ENCODE measurements at places on chromosomes 3 and 15. TPM values are rescaled to one million over a fixed set of nuclear protein-coding genes. Genes with fewer than 3 reads are reported as not detected.

GRCh38 chr3:55704521-55704920, 217.4 kb upstream of the WNT5A start:
- H3K4me3 ChIP-seq, result no peak overlapping the region
- no peaks in the 10 kb centered on the region for H3K4me1 ChIP-seq
- no peak overlapping the region for H3K27ac ChIP-seq
- DNase-seq, result no peak
- H3K27me3 ChIP-seq, result peaks cover 1% of the 10 kb centered on the region
- no peaks in the 10 kb centered on the region for H3K36me3 ChIP-seq

GRCh38 chr3:187367561-187368103, 553 bp upstream of the RTP4 start:
- peaks cover 22% of the 10 kb centered on the region for H3K4me1 ChIP-seq
- peak overlapping the region; percentile 96 for H3K27ac ChIP-seq
- no peak for DNase-seq
- H3K4me3 ChIP-seq, result peak overlapping the region; percentile 97
- no peaks in the 10 kb centered on the region for H3K27me3 ChIP-seq

CNTN3 gene
- not detected for total RNA-seq

ADGRG7 gene
- total RNA-seq, result not detected

GRCh38 chr3:12948891-12949711, 107.7 kb upstream of the RPL32 start:
- H3K4me3 ChIP-seq, result no peak overlapping the region
- peaks cover 73% of the 10 kb centered on the region for H3K4me1 ChIP-seq
- peaks cover 52% of the 10 kb centered on the region for H3K36me3 ChIP-seq

LTF gene
- total RNA-seq, result not detected

CADM2 gene
- total RNA-seq, result not detected

DNA sequence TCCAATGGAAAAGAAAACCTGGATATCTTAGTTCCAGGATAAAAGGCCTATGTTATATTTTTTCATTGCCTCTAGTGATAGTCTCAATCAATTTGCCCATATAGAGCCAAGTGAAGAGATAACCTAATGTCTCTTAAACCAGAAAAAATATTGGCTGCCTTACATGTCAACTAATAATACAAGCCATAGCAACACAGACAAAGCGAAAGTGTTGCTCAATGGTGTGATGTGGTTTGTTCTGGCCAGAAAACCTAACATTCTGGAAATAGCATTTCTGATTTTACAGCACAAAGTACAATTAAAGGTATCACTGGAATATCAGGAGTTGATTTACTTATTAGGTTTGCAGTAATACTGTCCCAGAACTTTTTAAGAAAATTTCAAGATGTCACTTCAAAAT, 101.5 kb downstream of the ATP8B4 start:
- no peaks in the 10 kb centered on the region for H3K4me1 ChIP-seq
- no peak overlapping the region for H3K27ac ChIP-seq
- no peak for DNase-seq
- no peak overlapping the region for H3K4me3 ChIP-seq

SKIL gene
- total RNA-seq, result 123 TPM

- no peak overlapping the region for H3K27ac ChIP-seq
- no peak for DNase-seq
- H3K36me3 ChIP-seq, result no peaks in the 10 kb centered on the region
- H3K27me3 ChIP-seq, result no peaks in the 10 kb centered on the region
- no peak overlapping the region for H3K4me3 ChIP-seq
These were observed 184.1 kb downstream of the XXYLT1 start for GRCh38 chr3:195086885-195087284.

DNA sequence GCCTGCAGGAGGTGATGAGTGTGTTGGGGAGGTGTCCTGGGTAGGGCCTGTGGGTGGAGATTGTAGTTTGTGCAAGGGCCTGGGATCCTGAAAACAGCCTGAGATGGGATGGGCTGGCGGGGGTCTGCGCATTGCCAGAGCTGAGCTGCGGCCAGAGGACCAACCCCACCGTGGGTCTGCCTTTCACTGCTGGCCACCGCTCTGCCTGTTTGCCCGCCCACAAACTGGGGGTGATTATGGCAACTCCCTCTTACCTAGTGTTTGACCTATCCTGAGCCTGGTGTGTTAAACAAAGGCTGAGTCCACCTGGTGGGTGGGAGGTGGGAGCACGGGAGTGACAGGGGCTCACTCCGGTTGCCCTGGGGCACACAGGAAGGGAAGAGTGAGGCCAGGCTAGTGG, 9.8 kb downstream of the ABTB1 start:
- peaks cover 23% of the 10 kb centered on the region for H3K4me1 ChIP-seq
- H3K4me3 ChIP-seq, result no peak overlapping the region
- DNase-seq, result no peak
- H3K27me3 ChIP-seq, result no peaks in the 10 kb centered on the region
- peaks cover 19% of the 10 kb centered on the region for H3K36me3 ChIP-seq

DNA sequence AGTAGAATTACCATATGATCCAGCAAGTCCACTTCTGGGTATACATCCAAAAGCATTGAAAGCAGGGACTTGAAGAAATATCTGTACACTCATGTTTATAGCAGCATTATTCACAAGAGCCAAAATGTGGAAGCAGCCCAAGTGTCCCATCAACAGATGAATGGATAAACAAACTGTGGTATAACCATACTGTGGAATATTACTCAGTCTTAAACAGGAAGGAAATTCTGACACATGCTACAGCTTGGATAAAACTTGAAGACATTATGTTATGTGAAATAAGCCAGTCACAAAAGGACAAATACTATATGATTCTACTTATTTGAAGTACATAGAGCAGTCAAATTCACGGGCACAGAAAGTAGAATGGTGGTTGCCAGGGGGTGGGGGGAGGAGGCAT, 91.2 kb downstream of the HMG20A start:
- H3K27me3 ChIP-seq, result no peaks in the 10 kb centered on the region
- no peaks in the 10 kb centered on the region for H3K36me3 ChIP-seq
- no peak overlapping the region for H3K27ac ChIP-seq
- no peak overlapping the region for H3K4me3 ChIP-seq
- no peak for DNase-seq
- H3K4me1 ChIP-seq, result peaks cover 25% of the 10 kb centered on the region

- H3K27me3 ChIP-seq, result no peaks in the 10 kb centered on the region
- H3K4me3 ChIP-seq, result no peak within 1 kb of the TSS
- H3K36me3 ChIP-seq, result peaks cover 74% of the 10 kb centered on the region
- no peak within 1 kb of the TSS for H3K27ac ChIP-seq
- no peak for DNase-seq
- no peaks in the 10 kb centered on the region for H3K4me1 ChIP-seq
These were observed at the start of gene UBAP1L for GRCh38 chr15:65115086-65115485. UBAP1L (minus strand) TSS chr15:65115200; CDS start chr15:65106215, 8,985 bp downstream.

DNA sequence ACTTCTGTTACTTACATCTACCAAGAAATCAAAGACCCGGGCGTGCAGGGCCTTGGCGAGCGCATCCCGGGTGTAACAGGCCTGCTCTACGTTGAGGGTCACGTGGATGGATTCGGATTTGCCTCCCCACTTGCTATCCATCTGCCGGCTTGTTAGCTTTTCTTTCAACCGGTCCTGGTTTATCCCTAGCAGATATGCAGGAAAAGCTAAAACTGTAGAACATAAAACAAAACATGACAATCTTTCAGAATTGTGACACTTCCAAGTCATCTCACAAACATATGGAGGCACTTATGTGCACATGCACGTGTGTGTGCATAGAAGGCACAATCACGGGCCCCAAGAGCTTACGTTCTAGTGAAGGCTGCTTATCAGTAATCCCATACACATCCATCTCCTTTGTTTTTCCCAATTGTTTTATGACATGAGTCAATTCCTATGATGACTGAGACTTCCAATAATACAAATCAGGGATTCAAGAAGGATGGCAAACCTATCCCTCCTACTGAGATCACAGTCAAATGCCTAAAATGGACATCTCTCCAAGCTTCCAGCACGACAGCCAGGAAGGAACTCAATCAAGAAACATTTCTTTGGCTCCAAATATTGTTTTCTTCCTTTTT, 11.3 kb downstream of the LDHAL6B start:
- H3K27ac ChIP-seq, result no peak overlapping the region
- H3K4me3 ChIP-seq, result no peak overlapping the region
- H3K27me3 ChIP-seq, result no peaks in the 10 kb centered on the region
- H3K4me1 ChIP-seq, result no peaks in the 10 kb centered on the region

CCR8 gene
- not detected for total RNA-seq
